ENCODE measurements at places on chromosomes 4 and X.

GRCh38 chrX:2609431-2610238, 81.5 kb upstream of the CD99 start:
- DNase-seq: no peak

- DNase-seq: no peak
These were observed 11.6 kb upstream of the CXCL13 start for GRCh38 chr4:77593993-77594392.

DNA sequence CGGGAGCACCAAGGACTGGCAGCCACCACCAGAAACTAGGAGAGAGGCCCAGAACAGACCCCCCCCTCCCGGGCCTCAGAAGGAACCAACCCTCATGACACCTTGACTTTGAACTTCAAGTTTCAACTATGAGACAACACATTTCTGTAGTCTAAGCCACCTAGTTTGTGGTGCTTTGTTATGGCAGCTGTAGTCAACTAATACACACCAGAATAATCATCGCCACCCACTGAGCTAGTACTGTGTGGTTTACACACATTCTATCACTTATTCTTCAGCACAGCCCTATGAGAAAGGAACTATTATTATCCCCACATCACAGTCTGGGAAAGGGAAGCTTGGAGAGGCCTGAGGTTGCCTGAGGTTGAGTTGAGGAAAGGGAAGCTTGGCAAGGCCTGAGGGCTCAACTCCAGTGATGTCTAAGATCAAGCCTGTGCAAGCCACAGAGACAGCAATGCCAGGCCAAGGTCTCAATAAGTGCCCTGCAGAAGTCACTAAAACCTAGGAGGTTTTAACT, 126.6 kb downstream of the FHDC1 start:
- no peak for DNase-seq

GRCh38 chr4:33058998-33059397, 2338.8 kb downstream of the PCDH7 start:
- no peak for DNase-seq

DNA sequence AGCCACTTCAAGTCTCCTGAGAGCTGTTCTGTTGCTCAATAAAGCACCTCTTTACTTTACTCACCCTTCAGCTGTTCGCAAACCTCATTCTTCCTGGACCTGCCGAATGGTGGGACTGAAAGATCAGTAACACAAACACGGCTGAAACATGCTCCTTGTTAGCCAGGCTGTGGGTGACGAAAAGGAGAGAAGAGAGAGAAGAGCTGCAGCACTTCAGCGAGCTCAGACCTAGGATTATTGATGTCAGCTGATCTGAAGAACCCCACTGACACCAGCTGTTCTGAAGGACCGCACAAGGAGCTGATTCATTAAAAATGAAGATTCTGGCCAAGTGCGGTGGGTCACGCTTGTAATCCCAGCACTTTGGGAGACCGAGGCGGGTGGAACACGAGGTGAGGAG, 2020.0 kb upstream of the ADGRL3 start:
- no peak for DNase-seq

DNA sequence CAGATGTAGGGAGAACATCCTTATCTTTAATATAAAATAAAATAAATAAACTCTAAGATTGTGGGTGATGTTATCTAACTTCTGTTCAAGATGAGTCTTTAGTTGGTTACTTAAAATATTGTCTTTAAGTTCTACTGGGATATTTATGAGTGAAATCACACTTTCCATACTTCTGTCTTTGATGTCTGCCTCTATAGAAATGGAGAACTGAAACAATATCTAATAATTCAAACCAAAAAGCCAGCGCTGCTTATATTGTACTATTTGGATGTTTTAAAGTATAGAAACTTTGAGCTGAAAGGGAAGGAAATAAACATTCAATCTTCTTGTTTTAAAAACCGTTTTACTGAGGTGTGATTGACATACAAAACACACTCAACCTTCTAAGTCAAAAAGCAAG, 44.8 kb upstream of the RPS6KA3 start:
- no peak for DNase-seq

DNA sequence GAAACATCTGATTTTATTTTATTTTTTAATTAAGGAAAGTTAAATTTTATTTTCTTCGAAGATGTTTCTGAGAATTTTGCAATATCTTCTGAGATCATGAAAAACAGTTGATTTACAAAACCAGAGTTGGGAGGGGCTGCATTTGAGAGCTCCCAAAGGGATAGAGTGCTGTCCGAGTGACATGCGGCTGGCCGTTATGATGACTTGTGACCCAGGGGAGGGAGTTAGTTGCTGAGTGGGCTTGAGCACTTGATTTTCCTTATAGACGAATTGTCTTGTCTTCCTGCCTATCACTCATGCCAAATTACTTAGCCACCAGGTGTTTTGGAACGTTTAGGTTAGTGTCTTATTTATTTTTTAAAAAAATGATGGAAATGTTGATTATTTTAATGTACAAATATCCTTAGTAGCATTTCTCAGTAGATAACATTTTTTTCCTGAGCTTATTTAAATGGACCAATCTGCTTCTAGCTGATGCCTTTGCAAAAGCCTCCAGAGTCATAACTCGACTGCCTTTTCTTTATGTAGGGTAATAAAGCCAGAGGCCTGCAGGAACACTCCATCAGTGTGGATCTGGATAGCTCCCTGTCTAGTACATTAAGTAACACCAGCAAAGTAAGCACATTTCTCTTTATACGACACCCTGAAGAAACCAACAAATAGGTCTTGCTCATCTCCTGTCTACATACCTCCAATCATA, 85.2 kb downstream of the PTTG2 start:
- DNase-seq: no peak

- DNase-seq: no peak
These were observed 46.6 kb upstream of the PRRG1 start for GRCh38 chrX:37302569-37302968.

DNA sequence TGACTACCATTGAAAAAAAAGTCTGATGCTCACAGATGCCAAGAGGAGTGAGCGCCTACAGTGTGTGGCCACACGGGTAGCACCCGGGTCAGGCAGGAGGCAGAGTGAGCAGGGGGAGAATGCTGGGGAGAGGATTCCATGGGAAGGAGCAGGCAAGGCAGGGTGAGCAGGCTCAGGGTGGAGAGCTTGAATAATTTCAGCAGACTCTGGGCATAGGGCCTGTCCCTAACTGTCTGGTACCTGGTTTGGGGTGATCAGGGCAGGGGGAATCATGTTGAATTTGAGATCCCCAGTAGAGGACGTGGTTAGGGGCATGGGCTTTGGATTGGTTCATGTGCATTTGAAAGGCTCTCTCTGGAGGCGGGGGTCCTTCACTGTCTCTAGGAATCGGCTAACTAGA, 51.2 kb upstream of the TLR3 start:
- DNase-seq: no peak

- DNase-seq: no peak
These were observed 1495.1 kb downstream of the PCDH7 start for GRCh38 chr4:32215277-32215676.

- no peak for DNase-seq
These were observed 21.0 kb upstream of the ANXA5 start for GRCh38 chr4:121717680-121718237.

- DNase-seq: no peak
These were observed 59.7 kb downstream of the HADH start for GRCh38 chr4:108049406-108049805.

DNA sequence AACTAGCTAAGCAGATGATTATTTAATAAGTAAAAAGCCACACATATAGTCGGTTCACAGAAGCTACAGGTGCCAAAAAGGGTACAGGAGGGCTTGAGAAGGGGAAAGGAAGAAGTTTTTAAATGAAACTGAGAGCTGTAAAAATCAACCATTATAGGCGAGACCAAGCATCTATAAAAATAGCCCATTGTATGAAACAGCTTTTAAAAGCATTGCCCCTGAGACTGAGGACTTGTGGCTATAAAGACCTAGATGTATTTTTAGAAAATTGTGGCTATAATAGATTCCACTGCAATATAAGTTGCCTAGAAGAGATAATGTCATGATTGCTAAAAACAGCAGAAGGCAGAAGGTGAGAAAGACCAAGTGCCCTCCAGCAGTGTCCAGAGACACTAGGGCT, 15.0 kb upstream of the TTC29 start:
- no peak for DNase-seq

DNA sequence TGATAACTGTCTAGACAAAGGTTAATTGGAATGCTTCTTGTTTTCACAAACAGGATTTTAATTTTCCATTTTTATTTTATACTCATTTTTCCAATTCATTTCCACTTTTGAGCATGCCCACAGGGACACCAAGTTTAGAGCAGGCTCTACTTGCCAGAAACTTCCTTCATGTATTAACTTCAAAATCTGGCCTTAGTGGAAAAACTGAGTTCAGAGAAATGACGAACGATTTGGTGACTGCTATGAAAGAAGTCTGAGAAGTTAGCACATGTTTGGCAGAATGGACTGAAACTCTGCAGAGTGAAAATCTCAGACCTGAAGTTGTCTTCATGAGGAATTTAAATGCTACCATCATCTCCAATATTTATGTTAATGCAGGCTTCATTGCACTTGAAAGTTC, 214.1 kb downstream of the THOC2 start:
- no peak for DNase-seq

GRCh38 chrX:152202886-152203285, 64.5 kb upstream of the MAGEA10 start:
- no peak for DNase-seq

GRCh38 chr4:48329193-48329592, 12.1 kb upstream of the SLAIN2 start:
- no peak for DNase-seq

DNA sequence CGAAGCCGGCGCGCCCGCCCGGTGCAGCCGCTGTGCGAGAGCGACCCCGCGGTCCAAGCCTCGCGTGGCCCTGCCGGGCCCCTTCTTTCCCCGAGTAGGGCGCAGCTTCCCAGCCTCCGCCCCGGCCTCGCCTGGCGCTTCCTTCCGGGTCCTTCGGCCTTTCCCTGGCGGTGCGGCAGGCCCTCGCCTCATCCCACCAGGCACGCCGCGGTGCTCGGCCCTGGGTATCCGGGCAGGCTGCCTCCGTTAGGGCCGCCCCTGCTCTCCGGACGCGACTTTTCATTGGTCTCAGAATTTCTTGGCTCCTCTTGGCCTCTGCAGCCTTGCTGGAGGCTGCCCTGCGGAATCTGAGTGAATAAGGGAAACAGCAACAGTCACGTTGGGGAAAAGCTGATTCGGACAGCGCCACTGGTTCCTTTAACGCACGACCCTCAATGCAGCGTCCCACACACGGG, 429 bp downstream of the UVSSA start:
- peak; percentile 61 for DNase-seq

DNA sequence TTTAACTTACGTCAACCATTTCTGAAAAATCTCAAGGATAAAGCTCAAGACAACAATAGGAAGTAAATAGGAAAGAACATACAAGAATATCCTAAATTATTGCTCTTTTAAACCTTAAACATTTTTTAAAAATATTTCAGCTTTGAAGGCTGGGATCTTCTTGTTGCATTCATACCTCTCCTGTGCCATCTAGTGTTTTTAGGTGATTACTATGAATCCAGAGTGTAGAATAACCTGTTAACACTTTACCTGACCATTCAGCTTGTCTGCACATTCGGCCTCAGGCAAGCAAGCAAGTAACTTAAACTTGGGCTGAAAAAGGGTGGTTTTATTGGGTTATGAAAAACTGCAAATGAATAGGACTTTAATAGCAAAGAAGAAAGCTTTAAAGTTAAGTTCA, 507.8 kb upstream of the INTU start:
- DNase-seq: no peak

DNA sequence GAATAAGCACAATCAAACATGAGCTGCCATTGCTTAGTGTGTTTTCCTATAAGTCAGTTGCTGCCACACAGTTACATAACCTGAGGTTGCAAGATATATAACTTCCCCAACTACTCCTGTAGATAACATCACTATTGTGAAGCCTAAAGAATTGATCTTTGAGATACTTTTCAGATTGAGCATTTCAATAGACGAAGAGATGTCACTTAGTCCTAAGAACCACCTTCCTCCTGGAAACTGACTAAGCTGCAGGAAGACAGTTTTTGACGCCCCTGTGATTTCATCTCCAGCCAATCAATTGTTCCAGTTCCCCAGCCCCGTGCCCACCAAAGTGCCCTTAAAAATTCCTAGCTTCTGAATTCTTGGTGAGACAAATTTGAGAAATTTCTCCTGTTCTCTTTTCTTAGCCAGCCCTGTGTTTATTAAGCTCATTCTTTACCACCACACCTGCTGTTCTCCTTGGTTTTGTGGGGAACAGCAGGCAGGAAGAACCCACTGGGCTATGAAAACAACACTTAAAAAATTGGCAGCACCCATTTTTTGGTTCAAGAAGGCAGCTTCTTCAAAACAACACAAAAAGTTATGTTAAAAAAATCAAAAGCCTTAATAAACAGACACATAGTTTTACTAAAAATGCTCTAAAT, 317.1 kb upstream of the PABPC4L start:
- DNase-seq: no peak

GRCh38 chr4:87405211-87405820, 14.3 kb upstream of the HSD17B11 start:
- no peak for DNase-seq

- DNase-seq: no peak
These were observed 1.1 kb downstream of the CFAP99 start for GRCh38 chr4:2419814-2420213.

GRCh38 chrX:9147726-9148125, 113.8 kb upstream of the FAM9B start:
- DNase-seq: no peak

DNA sequence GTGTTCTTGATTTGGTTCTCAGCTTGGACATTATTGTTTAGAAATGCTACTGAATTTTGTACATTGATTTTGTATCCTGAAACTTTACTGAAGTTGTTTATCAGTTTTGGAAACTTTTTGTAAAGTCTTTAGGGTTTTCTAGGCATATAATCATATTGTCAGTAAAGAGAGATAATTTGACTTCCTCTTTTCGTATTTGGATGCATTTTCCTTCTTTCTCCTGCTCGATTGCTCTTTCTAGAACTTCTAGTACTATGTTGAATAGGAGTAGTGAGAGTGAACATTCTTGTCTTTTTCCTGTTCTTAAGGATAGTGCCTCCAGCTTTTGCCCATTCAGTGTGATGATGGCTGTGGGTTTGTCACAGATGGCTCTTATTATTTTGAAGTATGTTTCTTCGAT, 24.1 kb downstream of the TMPRSS11A start:
- no peak for DNase-seq

- DNase-seq: peak; percentile 89
These were observed 17.6 kb upstream of the CC2D2A start for GRCh38 chr4:15451866-15452765.

DNA sequence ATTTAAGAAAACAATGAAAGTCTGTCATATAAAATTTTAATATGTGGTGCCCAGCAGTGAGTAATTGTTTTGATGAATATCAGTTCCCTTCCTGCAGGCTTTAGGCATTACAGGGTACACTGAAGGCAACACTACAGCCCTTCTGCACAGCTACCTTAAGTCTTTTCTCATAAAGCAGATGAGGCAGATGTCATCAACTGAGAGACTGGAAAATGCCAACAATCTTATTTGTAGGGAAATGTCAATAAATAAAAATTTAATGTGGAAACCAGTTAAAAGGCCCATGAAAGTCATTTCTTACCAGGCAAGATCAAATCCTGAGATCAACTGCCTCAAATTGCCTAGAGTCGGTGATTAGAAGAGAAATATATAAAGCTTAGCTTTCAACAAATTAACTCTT, 193.4 kb upstream of the NWD2 start:
- no peak for DNase-seq

- DNase-seq: no peak
These were observed 149.7 kb upstream of the MSX1 start for GRCh38 chr4:4709736-4710135.

Data from SW 1271 (cell line).